Sigmoid colon (tissue), 7 donors: ENCODE measurements at places on chromosomes 1 and 21.
A peak's percentile ranks its signal among the peaks of the same experiment; 100 is the strongest.

DNA sequence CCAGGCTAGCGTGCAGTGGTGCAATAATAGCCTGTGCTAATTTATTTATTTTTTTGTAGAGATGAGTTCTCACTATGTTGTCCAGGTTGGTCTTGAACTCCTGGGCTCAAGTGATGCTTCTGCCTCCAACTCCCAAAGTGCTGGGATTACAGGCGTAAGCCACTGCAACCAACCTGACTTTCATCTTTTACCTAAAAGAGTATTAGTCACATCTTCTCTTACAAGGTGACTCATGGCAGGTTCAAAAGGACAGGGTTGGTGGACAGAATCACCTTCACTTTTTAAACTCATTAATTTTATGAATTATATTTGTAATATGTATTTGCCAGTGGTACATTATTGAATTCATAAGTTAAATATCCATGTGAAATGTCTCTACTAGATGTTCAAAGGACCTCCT lies 18.1 kb downstream of the JAM2 start:
- no peak for DNase-seq

DNA sequence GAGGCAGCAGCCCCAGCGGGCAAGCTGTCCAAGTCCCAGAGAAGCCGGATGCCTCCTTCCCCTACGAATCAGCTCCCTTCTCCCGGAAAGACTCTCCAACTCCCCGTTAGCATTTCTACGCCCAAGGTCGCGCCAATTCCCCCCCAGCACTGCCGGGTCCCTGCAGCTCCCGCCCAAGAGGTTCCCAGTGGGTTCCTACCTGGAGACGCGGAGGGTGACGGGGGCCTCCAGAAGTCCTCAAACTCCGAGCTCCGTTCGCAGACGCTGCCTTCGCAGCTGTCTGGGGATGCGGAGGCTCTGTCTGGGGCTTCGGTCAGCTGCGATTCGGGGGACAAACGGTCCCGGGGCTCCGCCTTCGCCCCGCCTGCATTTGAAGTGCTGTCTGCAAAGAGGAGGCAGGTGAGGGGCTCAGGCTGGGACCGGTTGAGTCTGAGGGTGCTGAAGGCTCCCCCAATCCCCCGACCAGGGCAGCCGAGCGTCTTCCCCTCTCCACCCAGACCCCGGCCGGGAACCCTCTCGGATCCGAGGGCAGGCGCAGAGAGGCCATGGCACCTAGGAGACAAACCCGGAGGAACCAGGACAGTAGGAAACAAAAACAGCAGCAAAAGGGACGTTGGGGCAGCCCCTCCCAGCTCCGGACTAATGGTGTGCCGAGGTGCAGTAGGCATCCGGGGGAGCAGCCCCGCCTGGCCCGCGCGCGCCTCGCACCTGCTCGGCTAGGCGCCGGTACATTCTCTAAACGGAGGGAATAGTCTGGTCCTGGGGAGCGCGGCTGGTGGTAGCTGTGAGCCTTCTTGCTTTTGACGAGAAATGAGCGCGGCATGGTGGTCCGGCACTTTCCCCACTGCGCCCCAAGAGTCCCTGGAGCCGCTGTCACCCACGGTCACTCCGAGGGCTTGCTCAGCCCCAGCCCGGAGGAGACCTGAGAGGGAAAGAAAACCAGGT lies 3.8 kb downstream of the GFI1 start:
- no peak for DNase-seq

- peak; percentile 96 for DNase-seq
Observed at GRCh38 chr1:2213576-2214505, 14.3 kb upstream of the SKI start.

GRCh38 chr1:228321895-228322294 lies 84.7 kb downstream of the TRIM11 start:
- DNase-seq: no peak

DNA sequence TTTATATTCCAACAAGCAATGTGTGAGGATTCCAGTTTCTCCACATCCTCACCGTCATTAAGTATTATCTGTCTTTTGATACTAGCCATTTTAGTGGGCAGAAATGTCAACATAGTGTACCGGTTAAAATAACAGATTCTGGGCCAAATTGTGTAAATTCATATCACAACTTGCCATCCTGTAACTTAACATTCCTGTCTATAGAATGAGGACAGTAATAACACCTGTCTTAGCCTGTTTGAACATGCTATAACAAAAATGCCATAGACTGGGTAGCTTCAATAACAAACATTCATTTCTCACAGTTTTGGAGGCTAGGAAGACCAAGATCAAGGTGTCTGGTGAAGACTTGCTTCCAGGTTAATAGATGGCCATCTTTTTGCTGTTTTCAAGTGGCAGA lies 491.1 kb downstream of the PTBP2 start:
- DNase-seq: no peak

GRCh38 chr1:47940326-47940725 lies 56.9 kb downstream of the TRABD2B start:
- no peak for DNase-seq

DNA sequence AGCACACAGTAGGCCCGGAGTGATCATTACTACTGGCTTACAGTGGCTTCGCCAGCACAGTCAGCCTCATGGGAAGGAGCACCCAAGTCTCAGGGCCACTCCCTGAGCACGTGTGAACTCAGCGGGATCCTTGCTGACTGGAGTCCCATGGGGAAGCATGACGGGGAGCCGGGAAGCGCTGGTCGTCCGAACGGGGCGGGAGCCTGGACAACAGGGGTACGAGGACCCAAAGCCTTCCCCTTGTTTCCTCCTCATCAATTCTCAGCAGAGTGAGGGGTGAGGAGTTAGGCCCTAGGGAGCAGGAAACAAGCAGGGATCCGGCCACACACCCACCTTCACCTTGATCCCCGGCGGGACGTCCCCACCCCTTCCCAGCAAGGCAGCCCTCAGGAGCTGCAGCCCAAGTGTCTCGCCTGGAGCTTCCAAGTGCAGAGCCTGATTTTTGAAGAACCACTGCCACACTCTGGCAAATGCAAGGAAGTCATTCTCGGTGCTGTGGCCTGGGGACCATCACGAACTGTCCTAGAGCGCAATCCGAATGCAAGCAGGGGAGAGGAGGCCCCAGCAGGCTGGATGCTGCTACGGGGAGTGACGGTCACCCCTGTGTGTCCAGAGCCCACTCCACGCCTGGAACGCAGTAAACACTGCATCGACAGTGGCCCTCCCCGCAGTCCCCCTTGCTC lies 35.5 kb downstream of the TOMM20 start:
- no peak for DNase-seq

DNA sequence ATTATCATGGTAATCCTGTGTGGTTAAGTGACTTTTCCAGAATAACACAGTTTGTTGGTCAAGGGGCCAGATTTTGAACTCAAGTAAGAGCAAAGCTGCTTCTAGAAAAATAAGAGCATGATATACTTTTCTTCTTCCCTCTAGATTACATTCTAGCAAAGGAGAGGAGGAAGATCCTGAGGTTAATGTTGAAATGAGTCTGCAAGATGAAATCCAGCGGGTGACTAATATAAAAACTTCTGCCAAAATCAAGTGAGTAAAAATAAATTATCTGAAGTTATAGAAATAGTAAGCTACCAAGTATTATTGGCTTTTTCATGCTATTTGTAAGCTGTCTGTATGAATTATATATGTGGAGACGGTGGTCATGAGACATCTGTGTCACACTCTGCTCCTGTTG lies 12.8 kb downstream of the WDR3 start:
- no peak for DNase-seq

DNA sequence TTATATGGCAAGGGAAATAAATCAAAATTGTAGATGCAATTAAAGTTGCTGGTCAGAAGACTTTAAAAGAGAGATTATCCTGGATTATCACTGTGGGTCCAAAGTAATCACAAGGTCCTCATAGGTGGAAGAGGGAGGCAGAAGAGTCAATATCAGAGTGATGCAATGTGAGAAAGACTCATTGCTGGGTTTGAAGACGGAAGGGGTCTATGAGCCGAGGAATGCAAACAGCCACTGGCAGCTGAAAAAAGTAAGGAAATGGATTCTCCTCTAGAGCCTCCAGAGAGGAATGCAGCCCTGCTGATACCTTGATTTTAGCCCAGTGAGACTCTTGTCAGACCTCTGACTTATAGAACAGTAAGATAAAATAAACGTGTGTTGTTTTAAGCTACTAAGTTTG lies 59.8 kb upstream of the MUTYH start:
- no peak for DNase-seq

DNA sequence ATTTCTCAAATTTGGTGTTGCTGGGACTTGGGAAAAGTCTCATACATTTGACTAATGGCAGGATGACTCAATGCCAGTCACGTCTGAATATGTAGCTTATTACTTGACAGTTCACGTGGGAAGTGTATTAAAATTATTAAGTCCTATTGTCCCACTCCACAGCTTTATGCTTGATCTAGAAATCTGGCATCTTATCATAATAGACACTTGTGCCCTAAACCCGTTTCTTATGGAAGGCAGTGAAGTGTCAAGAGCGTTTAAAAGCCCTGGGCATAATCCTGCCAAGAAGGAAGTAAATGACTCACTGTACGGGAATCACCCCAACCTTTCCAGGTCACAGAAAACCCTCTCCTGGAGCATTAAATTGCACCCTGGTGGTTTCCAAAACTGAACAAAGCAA lies 207.4 kb downstream of the APP start:
- no peak for DNase-seq

DNA sequence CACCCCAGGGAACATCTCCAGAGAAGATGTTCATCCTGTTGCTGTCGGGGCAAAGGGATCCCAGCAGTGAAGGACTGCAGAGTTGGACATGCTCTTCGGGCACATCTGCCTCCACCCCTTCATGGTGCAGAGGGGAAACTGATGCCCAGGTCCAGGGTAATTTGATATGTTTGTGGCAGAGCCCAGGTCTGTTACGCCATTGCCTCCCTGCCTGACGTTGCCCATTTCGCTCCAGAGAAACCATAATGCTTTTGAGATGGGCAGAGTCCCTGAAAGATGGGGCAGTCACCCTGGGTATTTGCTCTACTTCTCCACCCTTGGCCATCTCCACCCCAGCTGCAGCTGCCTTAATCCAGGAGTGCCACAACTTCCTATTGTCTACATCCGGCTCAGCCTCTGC lies 290.4 kb upstream of the POU3F1 start:
- DNase-seq: no peak

- DNase-seq: no peak
Observed at GRCh38 chr1:9849691-9850441, 26.1 kb upstream of the CLSTN1 start.

GRCh38 chr1:11295905-11296304 lies 22.9 kb downstream of the UBIAD1 start:
- no peak for DNase-seq

DNA sequence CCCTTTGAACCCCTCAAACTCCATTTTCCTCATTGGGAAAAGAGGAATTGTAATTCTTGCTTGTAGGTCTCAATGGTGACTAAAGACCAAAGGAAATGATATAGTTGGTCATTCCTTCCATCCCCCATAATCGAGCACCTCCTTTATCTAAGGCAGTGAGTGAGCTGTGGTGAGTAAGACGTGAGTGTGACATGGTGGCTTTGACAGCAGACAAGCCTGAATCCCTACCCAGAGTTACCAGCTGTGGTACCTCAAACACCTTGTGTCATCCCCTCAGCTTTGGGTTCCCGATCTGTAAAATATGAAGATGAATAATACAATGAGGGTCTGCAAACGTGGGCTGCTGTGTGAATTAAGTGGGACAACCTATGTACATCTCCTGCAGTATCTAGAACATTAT lies 8.4 kb downstream of the TRAF5 start:
- DNase-seq: no peak

DNA sequence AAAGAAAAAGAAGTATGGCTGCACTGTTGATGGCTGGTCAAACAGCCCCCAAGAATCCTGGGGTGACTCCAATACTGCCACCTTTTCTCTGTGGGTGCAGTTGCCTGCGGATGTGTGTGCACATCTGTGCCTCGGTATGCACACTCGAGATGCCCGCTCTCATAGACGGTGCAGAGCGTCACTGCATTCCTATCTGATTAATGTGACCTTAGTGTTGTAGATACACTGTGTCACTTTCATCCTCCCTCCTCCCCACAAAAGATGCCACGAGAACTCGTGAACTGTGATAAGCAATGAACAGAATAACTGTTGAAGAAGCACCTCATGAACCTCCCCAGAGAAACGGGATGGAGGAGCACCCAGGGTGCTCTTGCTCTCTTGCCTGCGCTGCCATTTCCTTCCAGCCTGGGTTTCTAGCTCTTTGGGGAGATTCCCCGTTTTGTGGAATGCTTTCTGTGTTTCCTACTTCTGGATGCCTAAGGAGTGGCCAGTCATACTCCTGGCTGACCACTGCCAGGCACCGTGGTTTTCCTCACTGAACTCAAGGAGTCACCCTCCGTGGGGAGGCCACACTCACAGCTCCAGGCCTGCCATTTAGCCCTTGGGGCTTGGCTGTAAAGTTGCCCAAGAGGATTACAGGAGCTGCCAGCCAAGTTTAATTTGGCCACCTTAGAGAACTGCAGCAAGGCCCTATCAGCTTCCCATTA lies 32.0 kb downstream of the NTPCR start:
- peak; percentile 10 for DNase-seq
